ENCODE measurements at places on chromosomes 7 and 10.

- DNase-seq: no peak
Observed at GRCh38 chr10:52635651-52636050, 136.9 kb downstream of the MBL2 start.

GRCh38 chr10:122513053-122513452 is 47.5 kb upstream of the DMBT1 start:
- no peak for DNase-seq

DNA sequence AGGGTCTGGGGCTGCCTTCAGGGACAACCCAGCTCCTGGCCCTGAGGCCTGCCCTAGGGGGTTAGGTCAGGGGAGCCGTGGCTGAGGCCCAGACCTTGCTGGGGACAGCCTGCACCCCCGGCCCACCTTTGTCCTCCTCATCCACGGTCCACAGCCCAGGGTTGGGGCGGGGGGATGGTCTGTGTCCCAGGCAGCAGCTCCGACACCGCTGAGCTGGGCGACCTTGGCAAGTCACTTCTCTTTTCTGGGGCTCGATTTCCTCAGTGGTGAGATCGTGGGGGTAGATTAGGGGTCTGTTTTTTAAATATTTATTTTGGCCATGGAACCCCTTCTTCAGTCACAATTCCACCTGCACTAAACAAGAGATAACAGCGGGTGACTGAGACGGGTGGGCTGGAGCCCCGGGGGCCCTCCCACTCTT is 30.9 kb downstream of the DNAJB12 start:
- DNase-seq: no peak

DNA sequence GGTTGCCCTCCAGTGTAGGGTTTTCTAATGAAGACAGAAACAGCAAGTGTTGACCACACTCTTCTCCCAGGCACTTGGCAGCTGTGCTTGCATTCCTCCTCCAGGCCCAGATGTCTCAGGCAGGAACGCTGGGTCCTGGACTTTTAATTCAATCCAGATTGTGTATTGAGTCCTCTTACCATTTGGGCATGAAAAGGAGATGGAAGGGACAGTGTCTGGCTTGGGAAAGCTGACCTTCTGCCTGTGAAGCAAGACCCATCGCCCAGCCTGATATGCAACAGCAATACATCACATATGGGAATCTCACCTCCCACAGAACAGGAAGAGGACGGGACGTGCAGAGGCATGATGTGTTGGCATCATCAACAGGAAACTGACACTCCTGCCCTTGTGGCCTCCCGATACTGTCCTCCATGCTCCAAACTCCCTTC is 174.4 kb upstream of the LYZL2 start:
- no peak for DNase-seq

- no peak for DNase-seq
Observed at GRCh38 chr7:25835197-25835596, 316.8 kb upstream of the NFE2L3 start.

GRCh38 chr7:139913021-139913844 is 84.2 kb downstream of the TBXAS1 start:
- no peak for DNase-seq

GRCh38 chr7:155805826-155806095 is 6.5 kb downstream of the SHH start:
- no peak for DNase-seq

GRCh38 chr10:20492447-20492846 is 404.7 kb downstream of the NEBL start:
- DNase-seq: no peak

- DNase-seq: no peak
Observed at GRCh38 chr10:87696922-87697745, 37.5 kb downstream of the PAPSS2 start.

DNA sequence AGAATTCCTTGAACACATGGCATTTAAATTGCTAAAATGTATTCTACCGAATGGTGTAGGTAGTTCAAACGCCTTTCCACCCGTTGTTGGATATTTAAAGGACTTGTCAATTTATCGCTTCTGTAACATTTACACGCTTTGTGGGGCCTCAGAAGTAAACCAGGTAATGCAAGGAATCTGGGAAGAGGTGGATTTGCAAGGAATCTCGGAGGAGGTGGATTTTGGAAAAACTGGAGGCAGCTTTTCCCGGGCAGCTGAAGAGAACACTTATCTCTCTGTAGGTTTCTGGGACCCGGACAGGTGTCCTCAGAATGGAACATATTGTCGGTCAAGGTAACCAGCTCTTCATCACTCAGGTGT is 592 bp upstream of the MAPK8 start:
- DNase-seq: no peak

DNA sequence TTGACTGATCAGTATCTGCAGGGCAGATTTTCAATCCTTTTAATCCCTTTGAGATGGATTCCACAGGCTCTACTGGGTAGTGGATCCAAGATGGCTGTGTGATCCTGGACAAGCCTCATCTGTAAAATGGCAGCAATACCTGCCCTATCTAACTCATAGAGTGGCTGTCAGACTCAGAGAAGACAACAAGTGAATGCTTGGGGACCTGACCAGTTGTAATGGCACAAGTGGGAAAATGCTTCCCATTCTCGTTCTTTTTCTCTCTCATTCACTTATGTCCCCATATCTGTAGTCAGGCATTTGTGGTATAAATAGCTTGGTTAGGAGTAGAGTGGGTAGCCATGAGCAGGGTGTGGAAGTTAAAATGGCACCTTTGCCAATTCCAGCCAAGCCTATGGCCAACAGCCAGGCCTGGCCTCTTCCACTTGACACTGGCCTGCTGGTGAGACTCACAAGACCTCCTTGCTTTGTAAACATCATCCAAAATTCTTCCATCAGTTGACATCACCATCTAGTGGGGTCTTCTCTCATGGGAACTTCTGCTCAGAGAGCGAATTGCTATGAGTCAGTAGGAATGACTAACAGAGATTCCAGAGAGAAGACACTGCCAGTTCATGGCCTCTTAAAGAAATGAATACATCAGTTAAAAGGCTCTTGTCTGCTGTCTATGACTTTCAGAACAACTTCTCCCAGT is 150.1 kb downstream of the PLPP4 start:
- no peak for DNase-seq

DNA sequence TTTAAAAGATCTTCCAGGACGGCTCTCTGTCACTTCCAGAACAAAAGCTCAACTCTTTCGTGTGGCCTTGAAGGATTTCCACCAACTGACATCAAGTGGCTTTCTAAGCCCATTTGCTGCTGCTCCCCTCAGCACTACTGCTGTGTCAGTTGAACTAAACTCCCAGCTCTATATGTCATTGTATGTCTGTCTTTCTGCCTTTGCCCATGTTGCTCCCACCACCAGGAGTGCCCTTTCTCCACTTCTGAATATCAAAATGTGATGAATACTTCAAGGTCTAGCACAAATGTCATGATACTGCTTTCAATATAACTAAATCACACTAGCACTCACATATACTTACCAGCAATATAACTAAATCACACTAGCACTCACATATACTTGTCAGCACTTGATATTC is 138.3 kb downstream of the ATXN7L1 start:
- no peak for DNase-seq

DNA sequence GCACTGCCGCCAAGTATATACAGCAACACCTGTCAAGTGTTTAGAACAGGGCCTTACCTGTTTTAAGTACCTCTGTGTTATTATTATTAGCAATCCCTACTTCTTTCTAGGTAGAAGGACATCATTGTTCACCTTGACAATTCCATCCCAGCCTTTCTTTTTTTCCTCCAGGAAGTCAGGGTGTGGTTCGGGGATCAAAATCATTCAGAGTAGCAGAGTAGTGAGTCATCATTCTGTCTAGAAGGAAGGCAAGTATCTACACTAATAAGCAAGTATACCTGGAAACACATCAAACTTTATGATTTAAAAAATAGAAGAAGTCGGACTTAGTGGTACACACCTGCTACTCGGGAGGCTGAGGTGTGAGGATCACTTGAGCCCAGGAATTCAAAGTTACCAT is 25.5 kb upstream of the CAPZA2 start:
- DNase-seq: no peak

GRCh38 chr10:126596472-126597016 is 73.9 kb downstream of the C10orf90 start:
- DNase-seq: no peak

- no peak for DNase-seq
Observed at GRCh38 chr7:104367926-104368325, 39.5 kb downstream of the LHFPL3 start.

- no peak for DNase-seq
Observed at GRCh38 chr10:110436554-110437350, 61.0 kb upstream of the DUSP5 start.

DNA sequence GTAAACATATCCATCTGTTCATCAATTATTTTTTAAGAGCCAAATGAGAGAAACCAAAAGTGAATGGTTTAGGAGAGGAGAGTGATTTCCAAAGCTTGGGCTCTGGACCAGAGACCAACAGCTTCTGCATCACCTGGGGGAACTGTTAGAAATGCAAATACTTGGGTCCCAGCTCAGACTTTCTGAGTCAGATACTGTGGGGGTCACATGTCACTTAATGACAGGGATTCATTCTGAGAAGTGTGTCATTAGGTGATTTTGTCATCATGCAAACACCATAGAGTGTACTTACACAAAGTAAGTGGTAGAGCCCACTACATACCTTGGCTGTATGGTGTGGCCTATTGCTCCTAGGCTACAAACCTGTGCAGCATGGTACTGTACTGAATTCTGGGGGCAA is 128.5 kb upstream of the PRR15 start:
- no peak for DNase-seq

- DNase-seq: no peak
Observed at GRCh38 chr7:158609313-158609974, 21.8 kb upstream of the PTPRN2 start.

GRCh38 chr7:116776610-116777289 is 85.6 kb upstream of the CAPZA2 start:
- no peak for DNase-seq

GRCh38 chr10:30990351-30990750 is 41.3 kb downstream of the ZNF438 start:
- DNase-seq: no peak

DNA sequence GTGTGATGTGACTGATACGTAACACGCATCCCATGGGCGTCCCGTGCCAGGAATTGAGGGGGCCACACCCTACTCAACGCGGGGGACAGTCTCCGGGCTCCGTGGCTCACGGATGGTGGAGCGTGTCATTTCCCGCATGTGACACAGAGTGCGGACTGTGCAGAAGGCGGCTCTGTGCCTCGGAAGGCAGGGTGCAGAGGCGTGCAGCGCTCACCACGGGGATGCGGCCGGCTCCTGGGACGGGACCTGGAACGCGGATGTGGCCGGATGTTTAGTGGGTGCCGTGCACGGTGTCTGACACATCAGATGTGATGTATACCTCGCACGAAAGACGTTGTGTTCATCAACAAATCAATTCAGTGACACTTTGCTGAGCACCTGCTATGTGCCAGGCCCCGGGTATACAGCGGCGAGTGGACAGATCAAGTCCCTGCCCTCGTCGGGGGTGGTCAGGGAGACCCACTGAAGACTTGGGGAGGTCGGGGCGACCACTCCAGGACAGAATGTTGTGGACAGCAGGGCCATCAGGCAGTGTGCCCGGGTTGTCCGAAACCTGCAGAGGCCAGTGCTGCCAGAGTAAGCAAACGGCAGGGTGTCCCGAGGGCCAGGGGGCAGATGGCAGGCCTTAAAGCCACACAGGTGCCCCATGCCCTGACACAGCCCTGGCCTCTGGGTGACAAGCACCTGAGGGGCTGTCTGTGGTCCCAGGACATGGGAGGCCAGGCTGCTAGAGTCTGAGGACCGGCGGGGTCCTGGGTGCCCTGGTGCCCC is 38.1 kb downstream of the MICALL2 start:
- no peak for DNase-seq

DNA sequence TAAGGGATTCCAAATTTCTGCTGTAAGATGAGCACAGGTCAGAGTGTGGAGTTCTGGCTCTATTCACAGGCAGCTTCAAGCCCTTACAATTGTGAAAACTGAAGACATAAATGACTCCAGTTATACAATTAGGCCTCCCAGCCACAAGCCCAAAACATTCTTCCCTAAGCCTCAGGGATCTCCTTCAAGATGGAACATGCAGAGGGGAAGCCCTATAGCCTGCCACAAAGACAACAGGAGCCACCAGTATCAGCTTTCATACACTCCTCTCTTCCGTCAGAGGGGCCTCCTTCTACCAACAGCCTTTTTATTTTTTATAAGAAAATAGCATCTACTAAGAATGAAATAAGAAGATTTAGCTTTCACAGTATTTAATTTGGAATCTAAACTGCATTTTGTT is 46.5 kb downstream of the DLD start:
- no peak for DNase-seq

- no peak for DNase-seq
Observed at GRCh38 chr7:39027491-39027890, 49.8 kb downstream of the POU6F2 start.

DNA sequence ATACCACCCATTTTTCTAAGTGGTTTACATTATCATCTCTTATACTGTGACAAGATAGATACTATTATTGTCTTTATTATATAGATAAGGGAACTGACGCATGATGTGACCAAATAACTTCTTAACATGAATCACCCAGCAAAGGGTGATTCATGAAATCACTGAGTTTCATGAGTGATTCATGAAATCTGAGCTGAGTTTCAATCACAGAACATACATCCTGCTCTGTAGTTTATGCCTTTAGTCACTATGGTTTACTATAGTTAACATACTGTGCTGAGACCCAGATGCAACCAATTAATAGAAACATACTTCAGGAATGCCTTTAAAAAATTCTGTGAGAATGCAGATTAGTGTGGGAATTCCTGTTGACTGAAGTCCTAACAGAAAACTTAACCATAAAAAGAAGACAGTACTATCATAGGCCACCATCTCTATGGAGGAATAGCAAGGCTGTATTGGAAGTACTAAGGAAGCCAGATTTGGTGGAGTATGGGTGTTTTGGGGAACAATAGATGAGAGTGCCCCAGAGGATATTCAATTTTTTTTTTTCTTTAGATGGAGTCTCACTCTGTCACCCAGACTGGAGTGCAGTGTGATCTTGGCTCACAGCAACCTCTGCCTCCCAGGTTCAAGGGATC is 43.1 kb upstream of the SEMA3A start:
- no peak for DNase-seq

GRCh38 chr10:53754596-53755250 is 982.1 kb upstream of the MBL2 start:
- DNase-seq: no peak

- DNase-seq: no peak
Observed at GRCh38 chr7:10934292-10934691, 39.4 kb upstream of the PHF14 start.

- DNase-seq: no peak
Observed at GRCh38 chr7:80770675-80771081, 132.2 kb downstream of the CD36 start.
